ENCODE measurements at places on chromosomes 16 and 17.

- no peak for DNase-seq
Measured at GRCh38 chr16:88303890-88304819, 78.6 kb upstream of the ZNF469 start.

DNA sequence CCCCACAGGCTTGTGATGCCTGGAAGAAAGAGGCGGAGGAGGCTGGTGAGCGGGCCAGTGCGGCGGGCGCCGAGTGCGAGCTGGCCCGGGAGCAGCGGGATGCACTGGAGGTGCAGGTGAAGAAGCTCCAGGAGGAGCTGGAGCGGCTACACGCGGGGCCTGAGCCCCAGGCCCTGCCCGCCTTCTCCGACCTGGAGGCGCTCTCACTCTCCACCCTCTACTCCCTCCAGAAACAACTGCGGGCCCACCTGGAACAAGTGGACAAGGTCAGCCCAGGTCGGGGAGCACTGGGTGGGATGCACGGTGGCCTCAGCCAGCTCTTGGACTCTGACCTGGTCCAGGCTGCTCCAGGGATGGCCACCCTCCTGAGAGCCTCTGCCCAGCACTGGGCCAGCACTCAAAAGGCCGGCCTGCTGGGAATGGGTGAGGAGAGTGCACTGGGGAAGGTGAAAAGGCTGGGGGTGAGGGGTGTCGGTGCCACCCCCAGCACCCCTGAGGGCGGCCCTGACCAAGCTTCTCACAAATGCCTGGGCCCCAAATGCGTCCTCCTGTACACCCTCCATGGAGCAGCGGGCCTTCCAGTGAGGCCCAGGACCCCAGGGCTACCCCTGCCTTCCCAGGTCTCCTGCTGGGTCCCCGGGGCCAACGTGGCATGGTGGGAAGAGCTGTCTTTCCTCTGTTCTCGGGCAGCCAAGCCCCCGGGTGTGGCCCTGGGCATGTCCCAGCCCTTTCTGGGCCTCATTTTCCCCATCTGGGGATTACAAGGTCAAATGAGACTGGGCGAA, 20.8 kb downstream of the UNC13D start:
- no peak for DNase-seq

DNA sequence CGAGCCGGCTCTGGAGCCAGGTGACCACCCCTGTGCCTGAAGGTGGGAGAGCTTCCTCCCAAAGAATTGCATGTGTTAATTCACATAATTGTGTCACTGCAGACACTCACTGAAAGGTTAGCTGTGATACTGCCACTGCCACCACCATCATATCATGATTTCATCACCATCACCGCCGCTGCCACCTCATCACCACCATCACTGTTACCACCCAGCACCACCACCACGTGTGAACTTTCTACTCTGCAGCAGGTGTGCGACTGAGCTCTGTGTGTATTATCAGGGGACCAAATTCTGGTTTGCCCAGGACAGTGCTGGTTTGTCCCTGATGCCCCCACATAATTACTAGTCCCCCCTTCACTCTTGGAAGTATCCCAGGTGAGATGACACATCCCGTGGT, 15.2 kb downstream of the BCAR1 start:
- DNase-seq = no peak

GRCh38 chr17:49575679-49576087, at the start of gene NXPH3:
TSS of gene NXPH3 (plus strand) at chr17:49575871. CDS start at chr17:49576220, 349 bp downstream.
- peak; percentile 47 for DNase-seq

GRCh38 chr16:57610611-57611010, 17.8 kb upstream of the ADGRG1 start:
- no peak for DNase-seq

DNA sequence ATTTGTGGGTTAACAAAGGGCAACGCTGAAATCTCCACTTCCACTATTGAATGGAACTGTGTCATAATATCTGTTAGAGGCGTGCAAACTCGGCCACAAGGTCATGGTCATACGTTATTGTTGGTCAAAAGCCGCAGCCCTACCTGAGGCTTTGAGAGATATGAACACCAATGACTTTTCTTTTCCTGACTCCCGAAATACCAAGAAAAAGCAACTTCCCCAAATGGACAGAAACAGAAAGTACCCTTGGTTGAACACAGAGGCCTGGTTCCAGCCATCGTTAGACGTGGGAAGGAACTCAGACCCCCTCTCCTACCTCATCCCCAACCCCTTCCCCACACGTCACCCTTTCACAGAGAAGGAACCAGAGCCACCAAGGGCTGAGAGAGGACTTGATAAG, 1.4 kb upstream of the PIK3R5 start:
- no peak for DNase-seq

DNA sequence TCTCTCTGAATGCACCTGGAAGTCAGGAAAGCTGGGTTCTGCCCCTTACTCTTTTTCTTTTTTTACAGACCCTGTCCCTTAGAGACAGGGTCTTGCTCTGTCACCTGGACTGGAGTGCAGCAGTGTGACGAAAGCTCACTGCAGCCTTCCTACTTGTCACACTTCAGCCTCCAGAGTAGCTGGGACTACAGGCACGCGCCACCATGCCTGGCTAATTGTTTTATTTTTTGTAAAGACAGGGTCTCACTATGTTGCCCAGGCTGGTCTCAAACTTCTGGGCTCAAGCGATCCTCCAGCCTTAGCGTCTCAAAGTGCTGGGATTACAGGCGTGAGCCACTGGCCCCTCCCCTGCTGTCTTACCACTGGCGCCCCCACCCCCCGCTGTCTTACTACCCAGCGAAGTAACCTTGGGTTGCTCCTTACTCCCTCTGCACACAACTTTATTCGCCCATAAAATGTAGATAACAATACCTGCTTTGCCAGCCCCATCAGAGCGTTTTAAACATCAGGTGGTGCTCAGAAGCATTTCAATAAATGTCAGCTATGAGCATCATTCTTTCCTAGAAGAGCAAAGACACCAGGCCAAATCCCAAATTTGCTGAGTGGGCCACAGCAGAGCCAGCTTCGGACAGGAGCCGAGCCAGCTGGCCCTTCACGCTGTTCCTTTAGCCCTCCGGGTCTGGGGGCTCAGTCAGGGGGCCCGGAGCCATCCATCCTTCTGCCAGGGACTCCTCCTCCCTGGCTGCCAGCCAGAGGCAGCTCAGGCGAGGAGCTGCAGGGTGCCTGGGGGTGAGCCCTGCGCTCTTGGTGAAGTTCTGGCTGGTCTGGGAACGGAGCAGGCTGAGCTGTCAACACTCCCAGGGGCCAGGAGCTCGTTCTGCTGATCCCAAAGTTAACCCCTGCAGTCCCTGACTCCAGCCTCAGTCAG, 24.4 kb downstream of the SRL start:
- DNase-seq = no peak

DNA sequence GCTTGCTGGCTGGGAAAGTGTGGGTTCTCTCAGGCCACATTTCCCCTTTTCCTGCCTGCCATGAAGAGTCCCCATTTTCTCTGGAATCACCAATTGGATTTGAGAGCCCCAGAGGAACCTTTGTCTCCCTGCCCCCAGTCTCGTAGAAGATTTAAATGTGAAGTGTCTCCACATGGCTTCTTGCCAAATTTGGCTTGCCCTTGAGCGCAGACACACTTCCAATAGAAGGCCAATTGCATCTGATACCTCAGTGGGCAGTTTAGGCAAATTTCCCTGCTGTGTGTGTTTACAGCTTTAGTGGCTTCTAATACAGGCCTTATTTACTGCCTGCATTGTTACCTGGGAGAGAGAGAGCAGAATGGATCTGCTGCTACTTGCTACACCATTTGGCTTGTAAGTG, 29.7 kb downstream of the CDK5R1 start:
- DNase-seq = no peak

DNA sequence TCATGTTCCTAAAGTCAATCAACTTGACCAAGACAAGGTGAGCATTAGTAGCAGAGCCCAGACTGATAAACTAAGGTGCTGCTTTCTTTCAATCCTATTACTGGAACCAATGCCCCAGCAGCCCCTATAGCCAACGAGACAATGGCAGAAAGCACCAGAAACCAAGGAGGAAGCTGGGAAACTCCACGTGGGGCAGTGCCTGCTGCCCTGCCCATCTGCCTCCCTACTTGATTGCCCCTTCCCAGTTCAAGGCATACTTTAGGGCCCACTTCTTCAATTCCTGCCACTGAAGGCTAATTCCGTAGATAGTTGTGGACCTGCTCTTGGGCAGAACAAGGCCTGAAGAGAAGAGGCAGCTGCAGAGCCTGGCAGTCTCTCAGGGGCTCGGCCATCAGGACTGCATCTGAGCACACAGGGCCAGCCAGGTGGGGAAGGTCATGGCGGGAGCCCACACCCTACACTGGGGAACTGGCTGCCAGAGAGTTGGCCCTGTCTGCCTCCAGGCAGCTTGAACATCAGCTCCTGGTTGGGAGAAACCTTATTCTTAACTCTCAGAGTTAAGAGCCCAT, 30.9 kb downstream of the WSB1 start:
- DNase-seq = no peak

- DNase-seq = no peak
Measured at GRCh38 chr17:10186771-10187410, 11.5 kb downstream of the GAS7 start.

- DNase-seq = no peak
Measured at GRCh38 chr16:1541293-1542165, 8.1 kb downstream of the TMEM204 start.

- no peak for DNase-seq
Measured at GRCh38 chr17:43085474-43085873, 39.7 kb downstream of the BRCA1 start.

- DNase-seq = no peak
Measured at GRCh38 chr17:62625184-62625869, 2.1 kb upstream of the MRC2 start.

DNA sequence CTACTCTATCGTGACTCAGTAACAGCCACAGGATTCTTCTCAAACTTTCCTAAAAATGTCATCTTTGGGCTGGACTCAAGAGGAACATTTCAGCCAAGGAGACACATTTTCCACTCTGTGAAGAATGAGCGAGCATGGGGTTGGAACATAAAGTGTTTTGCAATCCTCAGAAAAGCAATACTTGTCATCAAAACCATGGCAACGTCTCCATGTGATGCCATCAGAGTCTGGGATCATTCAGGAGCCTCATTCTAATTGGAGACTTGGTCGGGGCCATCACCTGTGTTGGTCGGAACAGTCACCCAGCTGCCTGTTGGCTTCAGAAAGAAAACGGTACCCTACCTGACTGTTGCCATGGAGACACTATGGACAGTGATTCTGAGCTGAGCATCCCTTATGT, 25.5 kb downstream of the MYOCD start:
- DNase-seq = no peak

- no peak for DNase-seq
Measured at GRCh38 chr16:87165885-87166284, 151.3 kb downstream of the C16orf95 start.

DNA sequence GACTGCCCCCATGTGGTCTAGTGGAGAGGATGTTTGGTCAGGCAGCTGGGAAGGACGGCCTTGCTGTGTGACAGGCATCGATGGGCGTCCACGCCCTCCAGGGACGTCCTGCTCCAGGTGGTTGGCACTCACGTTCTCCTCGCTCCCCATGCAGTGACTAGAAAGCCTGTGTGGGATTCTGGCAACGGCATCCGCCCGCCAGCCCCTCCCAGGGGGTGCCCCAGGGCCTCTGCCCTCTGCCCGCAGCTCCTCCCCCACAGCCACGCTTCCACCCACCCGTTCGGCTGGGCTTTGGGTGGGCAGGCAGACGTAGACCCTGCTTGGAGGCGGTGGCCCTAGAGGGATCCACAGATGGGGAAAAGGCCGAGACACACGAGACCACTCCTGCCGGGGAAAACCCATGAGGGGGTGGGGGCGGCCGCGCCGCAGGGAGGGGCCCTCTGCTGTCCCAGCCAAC, 4.7 kb upstream of the IL17C start:
- no peak for DNase-seq

DNA sequence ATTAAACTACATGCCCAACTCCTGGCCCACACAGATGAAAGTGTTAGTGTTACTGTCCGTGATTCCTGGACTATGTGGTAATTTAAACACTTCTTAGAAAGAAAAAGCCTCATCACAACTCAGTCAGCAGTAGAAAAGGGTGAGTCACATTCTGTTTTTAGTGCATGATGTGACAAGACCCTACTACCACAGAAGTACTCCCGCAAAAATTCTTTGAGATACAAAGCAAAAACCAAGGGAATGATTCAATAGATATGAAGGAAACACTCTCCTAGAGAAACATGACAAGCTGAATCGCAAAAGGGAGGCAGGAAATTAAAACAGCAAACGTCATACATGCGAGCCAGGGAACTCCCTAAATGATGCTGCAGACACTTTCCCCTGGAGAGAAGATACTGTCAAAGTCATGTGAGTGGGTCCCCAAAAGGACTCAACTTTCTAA, 14.4 kb downstream of the SNN start:
- no peak for DNase-seq

DNA sequence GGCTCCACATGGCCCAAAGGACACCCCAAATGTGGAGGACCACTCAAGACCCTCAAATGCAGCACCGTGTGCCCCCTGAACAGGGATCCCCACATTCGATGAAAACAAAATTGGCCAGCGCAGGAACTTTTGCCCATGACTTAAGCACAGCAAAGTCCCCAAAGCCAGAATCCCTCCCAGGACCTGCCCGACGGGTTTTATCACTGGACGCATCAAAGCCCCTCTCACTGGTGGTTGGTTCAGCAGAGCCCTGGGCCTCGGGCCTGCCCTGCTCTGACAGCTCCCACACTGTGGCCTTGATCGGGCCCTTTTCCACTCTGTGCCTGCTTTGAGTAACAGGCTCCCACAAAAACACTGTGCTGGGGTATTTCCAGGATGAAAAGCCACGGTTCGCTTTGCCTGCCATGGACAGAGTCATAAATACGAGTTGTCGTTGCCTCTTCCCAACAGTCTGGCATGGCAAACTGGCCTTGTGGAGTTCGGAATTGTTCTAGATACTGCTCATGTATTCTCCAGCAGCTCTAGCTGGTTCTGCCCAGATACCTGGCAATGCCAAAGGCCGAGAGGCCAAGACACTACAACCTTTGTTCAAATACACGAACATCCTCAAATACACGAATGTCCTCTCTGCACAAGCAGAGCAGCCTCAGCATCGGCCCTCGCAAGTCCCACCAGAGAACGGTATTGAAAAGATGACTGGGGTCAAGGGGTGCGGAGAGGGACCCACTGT, 46.4 kb downstream of the TBC1D16 start:
- DNase-seq = no peak

DNA sequence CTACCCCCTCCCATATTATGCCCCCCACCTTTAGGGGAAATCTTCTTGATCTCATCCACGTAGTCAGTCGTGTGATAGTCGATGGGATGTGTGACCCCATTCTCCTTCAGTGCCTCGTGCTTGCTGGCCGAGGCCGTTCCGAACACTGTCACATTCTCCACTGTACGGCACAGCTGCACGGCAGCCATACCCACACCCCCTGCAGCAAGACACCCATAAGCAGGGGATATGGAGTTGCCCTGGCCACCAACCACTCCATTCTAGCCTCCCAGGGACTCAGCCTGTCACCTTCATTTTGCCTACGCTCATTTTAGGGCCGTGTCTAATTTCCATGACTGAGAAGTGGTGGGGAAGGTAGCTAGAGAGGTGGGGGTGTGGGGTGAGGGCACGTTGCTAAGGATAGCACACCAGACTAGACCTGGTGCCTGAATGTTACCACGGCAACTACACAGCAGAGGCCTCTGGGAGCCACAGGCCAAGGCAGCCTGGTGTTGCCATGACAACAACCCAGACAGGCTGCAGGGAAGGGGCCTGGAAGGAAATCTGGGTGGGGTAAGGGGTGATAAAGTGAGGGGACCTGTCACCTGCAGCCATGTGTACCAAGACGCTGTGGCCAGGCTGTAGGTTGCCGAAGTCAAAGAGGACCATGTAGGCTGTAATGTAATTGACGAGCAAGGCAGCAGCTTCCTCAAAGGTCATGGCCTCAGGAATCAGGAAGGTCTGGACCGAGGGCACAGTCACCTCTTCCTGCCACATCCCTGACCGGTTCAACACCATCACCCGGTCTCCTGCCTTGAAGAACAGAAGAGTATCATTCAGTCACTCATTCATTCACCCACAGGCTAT, 4.0 kb downstream of the VAT1 start:
- DNase-seq = no peak

Data from LoVo (cell line).